ENCODE measurements at places on chromosomes 1 and 21.
A peak's percentile ranks its signal among the peaks of the same experiment; 100 is the strongest.

- no peak for DNase-seq
Observed at GRCh38 chr1:73662526-73662925, 535.5 kb downstream of the LRRIQ3 start.

DNA sequence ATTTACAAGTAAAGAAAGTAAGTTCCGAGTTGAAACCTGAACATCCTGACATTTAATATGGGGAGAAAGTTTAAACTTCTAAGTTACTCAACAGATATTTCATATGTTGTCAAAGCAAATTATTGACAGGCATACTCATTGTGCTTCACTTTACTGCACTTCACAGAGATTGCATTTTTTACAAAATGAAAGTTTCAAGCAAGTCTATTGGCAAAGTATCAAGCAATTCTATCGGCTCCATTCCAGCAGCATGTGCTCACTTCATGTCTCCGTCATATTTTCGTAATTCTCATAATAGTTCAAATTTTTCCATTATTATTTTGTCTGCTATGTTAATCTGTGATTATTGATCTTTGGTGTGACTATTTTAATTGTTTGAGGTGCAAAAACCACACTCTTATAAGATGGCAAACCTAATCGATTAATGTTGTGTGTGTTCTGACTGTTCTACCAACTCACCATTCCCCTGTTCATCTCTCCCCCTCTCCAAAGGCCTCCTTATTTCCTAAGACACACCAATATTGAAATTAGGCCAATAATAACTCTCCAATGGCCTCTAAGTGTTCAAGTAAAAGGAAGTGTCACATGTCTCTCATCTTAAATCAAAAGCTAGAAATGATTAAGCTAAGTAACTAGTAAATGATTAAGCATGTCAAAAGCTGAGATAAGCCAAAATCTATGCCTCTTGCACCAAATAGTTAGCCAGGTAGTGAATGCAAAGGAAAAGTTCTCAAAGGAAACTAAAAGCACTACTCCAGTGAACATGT is 68.2 kb upstream of the BCL9 start:
- no peak for DNase-seq

- DNase-seq, result no peak
Observed at GRCh38 chr1:3442901-3443300, 11.6 kb upstream of the ARHGEF16 start.

GRCh38 chr1:231938711-231939110 is 312.1 kb downstream of the DISC1 start:
- DNase-seq, result no peak

GRCh38 chr21:41809891-41810596 is 43.2 kb upstream of the RIPK4 start:
- no peak for DNase-seq

- DNase-seq, result no peak
Observed at GRCh38 chr1:228073857-228074545, 8.5 kb upstream of the ARF1 start.

DNA sequence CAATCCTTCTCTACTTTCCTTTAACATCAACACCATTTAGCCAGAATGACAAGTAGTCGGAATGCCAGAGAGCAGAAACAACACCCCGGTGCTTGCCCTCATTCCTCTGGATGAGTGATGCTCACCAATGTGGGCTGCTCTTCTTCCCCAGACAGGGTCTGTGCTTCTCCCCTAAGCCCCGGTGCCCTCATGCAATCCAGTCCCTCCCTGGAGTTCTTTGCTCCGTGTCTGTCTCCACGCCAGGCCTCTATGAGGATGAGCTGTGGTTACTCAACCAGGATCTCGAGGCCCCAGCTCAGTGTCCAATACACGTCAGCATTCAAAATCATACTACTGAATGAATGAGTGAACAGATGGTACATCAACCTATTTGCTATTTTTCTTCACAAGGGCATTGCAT is 29.7 kb upstream of the PDE9A start:
- DNase-seq, result no peak

- no peak for DNase-seq
Observed at GRCh38 chr21:34553151-34553952, 41.3 kb upstream of the KCNE1 start.

GRCh38 chr1:236083650-236084385 is 18.9 kb upstream of the NID1 start:
- no peak for DNase-seq

GRCh38 chr1:187938092-187938491 is 1109.3 kb downstream of the PLA2G4A start:
- no peak for DNase-seq

GRCh38 chr1:26378088-26378878 is 5.7 kb upstream of the ZNF683 start:
- DNase-seq, result peak; percentile 83

- DNase-seq, result no peak
Observed at GRCh38 chr1:90000934-90001676, 6.2 kb downstream of the ZNF326 start.

Data from GDM1 (cell line).